ENCODE measurements at places on chromosomes 4 and X.
A peak's percentile ranks its signal among the peaks of the same experiment; 100 is the strongest.

DNA sequence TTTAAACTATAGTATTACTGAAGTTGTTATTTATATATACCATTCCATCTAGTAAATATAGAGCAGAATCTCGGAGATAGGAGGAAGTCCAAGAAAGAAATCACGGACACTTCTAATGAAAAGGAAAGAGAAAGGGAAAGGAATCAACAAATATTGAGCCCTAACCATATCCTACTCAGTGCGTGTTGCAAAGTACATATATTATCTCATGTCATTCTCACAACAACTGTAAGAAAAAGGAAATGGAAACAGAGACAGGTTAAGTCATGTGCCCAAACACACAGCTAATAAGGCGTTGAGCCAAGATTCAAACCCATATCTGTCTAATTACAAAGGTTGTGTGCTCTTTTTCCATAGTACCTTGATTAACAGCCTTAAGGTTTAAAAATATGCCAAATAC lies 16.0 kb downstream of the HTR2C start:
- no peak for DNase-seq

GRCh38 chr4:120004054-120004453 lies 62.6 kb downstream of the MAD2L1 start:
- no peak for DNase-seq

DNA sequence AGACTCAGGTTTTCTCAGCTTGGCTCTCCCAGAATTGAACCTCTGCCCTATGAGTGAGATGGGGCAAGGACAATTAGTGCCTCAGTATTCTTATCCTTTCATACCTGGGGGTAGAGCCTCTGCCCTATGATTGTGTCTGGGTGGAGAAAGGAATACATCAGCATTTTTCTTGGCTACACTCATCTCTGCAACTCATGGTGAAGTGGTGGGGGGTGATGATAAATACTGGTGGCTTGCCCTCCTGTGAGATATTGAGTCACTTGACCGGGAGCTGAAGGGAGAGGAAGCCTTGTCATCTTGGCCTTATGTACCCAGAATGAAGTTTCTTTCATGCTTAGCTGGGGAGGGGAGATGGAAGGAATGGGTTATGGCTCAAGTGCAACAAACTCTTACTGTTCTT lies 71.3 kb upstream of the ENOX2 start:
- no peak for DNase-seq

DNA sequence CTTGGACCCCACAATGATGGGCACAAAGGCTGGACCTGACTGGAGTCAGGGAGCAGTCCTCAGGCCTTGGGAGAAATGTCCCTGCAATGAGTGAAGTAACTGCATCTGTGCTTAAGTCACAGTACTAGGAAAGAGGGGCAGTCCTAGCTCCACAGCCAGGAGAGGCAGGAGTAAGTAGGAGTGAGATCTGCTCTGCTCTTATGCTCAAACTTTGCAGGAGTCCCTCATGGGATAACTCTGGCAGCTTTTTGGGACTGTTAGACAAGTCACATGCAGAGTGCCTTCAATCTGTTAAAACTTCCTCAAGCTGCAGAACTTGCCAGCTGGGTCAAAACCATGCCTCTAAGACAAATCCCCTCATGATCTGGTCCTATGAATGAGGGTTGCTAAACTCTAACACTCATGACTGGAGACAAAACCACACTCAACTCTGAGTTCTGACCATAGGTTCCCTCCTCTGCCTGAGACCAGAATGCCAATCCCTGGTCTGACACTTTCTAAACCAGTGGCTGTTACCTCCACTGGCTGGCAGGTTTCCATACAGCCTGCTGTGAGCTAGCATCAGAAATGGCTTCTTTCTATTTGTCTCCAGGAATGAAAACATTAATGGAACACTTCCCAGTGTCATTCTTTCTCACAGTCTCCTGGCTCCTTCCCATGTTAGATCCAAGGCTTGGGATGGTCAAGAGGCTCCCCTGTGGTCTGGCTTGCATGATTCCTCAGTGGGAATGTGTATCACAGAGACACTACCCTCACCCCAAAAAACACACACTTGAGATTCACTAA lies 819.3 kb downstream of the PCDH7 start:
- peak; percentile 13 for DNase-seq

- no peak for DNase-seq
Measured at GRCh38 chrX:130296743-130297142, 28.0 kb upstream of the ZNF280C start.

DNA sequence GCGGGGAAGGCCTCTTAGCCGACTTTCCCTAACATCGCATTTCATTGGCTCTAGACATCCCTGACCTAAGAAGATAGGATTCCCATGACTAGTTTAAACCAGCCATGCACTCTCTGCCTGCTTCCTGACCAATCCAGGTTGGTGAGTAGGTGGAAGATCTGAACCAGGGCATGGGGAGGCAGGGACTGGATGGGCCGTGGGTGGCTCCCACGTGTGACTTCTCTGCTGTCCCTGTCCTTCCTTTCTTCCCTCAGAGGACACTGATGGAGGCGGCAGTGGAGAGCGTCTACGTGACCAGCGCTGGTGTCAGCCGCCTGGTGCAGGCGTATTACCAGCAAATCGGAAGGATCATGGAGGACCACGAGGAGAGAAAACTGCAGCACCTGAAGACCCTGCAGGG lies 90.7 kb downstream of the EVC start:
- DNase-seq: no peak

- no peak for DNase-seq
Measured at GRCh38 chr4:129862461-129862860, 766.5 kb downstream of the C4orf33 start.

GRCh38 chr4:76292730-76293129 lies 13.8 kb upstream of the STBD1 start:
- no peak for DNase-seq

GRCh38 chr4:98564852-98565251 lies 93.6 kb downstream of the TSPAN5 start:
- DNase-seq: peak; percentile 77

- peak; percentile 34 for DNase-seq
Measured at GRCh38 chrX:14274691-14275090, 245.0 kb upstream of the GEMIN8 start.

GRCh38 chr4:162056990-162057389 lies 106.8 kb downstream of the FSTL5 start:
- DNase-seq: no peak

DNA sequence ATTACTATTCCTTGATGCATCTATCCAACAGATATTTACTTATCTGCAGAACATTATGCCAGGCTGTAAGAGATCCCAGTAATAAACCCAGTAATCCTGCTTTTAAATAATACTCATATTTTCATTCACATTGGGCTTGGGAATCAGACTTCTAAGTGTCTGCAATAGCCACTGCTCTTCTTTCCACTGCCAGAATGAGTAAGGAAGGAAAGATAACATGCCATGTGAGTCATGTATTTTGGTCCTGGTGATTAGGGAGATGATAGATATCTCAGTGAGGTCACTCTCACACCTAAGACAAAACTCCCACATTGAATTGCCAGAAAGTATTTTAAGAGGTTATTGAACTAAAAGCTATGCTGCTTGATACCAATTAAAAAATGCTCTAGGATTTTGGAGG lies 13.9 kb upstream of the HEPH start:
- DNase-seq: no peak

DNA sequence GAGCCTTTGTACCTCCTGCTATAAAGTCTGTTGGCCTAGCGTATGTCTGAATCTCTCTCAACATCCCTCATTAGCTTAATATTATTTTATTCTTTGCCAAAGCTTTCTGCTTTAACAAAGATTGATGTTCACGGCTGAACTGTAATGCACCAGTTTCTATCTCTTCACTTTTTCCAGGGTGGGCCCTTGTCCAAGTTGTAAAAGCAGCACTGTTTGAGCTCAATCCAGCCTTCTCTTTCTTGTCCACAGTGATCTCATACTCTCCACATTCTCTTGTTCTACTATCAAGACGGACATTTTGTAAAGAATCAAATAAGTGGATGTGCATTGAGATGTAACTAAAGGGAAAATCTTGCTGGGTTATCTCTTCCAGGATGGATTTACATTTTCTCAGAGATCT lies 34.4 kb upstream of the RTL3 start:
- no peak for DNase-seq

- DNase-seq: no peak
Measured at GRCh38 chr4:112968451-112969159, 80.8 kb upstream of the ANK2 start.

GRCh38 chr4:183499801-183500200 lies 5.1 kb upstream of the ING2 start:
- DNase-seq: no peak

DNA sequence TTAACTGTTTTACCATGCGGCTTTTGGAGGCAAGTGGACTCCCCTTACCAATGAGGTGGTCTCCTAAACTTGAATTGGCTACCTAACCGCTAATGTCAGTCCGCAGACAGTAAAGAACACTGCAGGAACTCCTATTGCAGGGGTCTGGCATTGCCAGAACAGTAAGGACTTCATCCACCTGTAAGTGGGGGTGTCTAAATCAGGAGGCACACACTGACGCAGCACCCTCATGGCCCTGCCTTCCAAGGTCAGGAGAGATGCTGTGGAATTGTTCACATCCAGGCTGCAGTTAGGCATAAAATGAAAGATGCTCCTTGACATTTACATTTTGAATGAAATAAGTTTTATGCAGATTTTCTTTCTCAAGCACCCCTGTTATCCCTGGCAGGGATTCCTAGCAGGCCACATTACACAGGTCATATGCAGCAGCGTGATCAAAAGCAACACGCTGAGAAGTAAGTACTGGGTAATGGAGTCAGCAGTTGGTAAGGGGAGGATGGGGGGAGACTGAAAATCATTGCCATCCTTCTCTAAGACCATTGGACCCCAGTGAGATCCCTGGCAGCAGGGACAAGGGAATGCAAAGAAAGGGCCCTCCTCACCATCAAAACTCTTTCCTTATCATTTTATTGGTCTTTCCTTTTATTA lies 3.8 kb downstream of the PPARGC1A start:
- DNase-seq: no peak
